ENCODE measurements at places on chromosomes 2 and 18.

- no peak for DNase-seq
Observed at GRCh38 chr18:48575658-48576456, 37.0 kb downstream of the CTIF start.

DNA sequence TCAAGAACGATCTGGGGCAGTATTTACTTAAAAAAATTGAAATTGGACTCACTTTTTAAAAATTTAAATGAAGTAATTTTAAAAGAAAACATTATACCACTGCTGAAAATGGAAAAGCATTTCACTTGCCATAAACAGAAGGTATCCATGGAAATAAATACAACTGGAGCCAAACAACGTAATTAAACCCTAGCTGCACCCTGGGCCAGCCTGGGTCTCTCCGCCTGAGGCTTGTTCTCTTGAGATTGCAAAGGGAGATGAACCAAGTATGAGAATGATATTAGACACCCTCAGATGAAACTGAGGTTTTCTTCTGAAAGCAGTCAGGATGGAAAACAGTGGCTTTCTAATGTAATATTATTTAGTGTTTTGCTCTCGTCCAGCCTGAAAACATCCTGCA, 264.4 kb downstream of the KCNE4 start:
- DNase-seq: no peak

DNA sequence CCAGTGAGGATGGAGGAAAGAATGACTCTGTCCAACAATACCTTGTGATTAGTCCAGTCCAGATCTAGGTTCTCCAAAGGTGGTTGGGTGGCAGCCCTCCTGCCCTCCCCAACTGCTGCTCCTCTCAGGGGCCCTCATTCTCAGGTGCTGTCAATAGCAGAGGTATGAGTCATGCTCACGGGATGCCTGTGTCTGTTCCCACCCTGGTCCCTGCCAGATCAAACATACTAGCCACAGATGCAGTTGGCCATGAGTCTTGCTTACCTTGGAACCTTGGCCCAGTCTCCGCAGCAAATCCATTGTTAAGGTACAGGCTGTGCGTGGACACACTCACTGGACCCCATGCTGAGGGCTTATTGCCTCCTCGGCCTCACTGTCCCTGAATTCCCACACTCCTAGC, 24.9 kb upstream of the RPIA start:
- DNase-seq: no peak

GRCh38 chr2:104028061-104028460, 825.9 kb upstream of the POU3F3 start:
- DNase-seq: no peak

GRCh38 chr2:75211266-75211770, 12.0 kb upstream of the TACR1 start:
- DNase-seq: no peak

- no peak for DNase-seq
Observed at GRCh38 chr2:196875414-196875813, 51.1 kb downstream of the PGAP1 start.

All from activated T-cell treated with anti-CD3 and anti-CD28 coated beads, Interleukin-2, amount 50 U/mL, for 24 hours (primary cell).